ENCODE measurements at places on chromosomes 11 and 22.
A peak's percentile ranks its signal among the peaks of the same experiment; 100 is the strongest.

DNA sequence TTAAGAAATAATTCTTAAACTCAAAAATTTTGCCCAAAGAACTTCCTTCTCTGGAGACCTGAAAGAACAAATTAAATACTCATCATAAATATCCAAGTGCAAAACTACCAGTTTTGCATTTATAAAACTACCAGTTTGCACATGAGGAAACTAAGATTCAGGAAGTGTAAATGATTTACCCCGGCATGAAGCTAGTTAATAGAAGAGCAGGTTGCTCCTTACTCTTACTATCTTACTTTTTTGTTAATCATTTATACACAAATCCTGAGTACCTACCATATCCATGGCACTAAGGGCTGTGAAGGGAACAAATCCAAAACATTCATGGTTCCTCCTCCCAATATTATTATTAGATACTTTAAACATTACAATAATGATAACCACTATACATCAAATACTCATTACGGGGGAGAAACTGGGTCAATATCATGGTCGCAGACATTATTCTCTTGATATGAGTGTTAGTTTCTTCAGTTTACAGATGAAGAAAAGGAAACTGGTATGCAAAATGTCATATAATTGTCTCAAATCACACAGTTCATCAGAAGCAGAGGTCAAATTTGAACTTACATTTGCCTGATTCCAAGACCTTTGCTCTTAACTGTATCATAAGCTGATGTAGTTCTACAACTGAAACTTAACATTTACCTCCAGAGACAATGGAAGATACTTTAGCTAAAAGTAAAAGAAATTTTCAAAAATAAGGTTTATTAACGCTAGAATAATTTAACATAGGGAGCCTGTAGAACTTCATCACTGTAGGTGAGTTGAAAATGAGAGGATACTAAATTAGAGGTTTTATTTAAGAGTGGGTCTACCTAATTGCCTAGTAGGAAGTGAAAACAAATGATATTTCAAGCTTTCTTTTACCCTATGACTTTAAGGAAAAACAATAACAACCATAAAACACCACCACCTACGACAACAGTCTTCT, 74.5 kb downstream of the FAM76B start:
- no peak for DNase-seq

- DNase-seq: no peak
Measured at GRCh38 chr11:74179234-74180052, 8.4 kb downstream of the PPME1 start.

DNA sequence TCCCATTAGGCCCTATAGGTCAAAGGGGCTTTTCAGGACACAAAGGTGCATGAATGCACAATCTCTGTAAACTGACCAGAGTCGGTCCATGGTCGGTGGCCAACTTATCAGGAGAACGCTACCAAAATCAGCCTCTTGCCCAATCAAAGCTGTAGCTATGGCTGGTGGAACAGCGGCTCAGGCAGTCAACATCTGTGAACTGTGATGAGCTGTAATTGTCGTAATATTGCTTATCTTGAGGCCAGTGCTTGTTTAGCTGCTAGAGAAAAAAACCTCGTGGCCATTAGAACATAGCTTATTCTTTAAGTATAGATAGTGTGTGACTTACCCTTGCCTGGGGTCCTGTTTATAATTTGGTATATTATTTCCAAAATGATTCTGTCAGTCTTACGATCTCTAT, 14.4 kb upstream of the CHST1 start:
- no peak for DNase-seq

DNA sequence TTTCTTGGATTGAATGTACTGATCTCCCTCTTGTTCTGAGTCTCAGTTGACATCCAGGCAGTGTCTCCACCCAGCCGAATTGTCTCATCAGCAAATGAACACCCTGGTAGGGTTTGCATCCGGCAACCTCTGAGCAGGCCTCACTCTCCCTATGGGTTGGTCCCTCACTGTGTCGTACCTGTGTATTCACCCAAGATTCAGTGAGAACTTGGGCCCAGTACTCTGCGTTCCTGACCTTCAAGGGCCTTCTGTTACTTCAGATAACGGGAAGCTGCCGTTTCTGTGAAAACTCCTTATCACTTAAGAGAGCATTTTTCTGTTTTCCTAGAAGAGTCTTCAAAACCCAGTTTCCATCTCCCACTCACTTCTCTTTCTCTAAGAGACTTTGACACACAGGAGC, 915.6 kb downstream of the TBC1D22A start:
- DNase-seq: no peak

GRCh38 chr11:19020831-19021230, 39.7 kb downstream of the MRGPRX2 start:
- DNase-seq: no peak

- no peak for DNase-seq
Measured at GRCh38 chr11:109586789-109587188, 164.8 kb downstream of the C11orf87 start.

- DNase-seq: no peak
Measured at GRCh38 chr22:27870234-27871191, 48.5 kb downstream of the PITPNB start.

DNA sequence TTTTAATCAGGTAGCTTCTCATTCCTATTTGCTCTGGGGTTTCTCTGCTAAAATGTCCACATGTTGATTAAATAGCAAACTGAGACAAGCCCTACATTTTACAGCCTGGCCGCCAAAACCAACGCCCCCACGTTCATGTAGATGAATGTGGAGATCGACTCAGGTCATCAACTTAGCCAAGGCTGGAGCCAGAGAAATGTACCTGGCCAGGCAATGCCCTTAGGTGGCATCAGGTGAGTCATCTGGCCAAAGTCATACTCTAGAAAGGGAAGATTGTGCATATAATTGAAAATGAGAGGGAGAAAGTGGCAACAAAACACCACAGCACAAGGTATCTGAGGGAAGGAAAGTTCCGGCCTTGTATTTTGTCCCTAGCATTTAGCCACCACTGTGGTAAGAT, 37.1 kb upstream of the CCDC89 start:
- DNase-seq: no peak

GRCh38 chr11:45321669-45322068, 35.5 kb upstream of the SYT13 start:
- DNase-seq: no peak

DNA sequence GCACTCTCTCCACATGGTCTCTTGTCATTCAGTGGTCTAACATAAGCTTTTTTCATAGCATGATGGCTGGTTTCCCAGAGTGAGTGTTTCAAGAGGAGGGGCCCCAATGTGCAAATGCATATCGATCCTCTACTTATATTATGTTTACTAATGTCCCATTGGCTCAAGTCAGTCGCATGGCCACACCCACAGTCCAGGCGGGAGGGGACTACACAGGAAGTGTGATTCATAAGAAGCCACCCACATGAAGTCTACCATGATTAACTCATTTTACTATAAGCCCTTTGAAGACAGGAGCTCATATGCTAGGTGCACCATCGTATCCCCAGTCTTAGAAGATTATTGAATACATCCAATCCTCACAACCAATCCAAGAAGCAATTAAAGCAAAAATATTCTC, 89.5 kb upstream of the ISX start:
- DNase-seq: no peak

DNA sequence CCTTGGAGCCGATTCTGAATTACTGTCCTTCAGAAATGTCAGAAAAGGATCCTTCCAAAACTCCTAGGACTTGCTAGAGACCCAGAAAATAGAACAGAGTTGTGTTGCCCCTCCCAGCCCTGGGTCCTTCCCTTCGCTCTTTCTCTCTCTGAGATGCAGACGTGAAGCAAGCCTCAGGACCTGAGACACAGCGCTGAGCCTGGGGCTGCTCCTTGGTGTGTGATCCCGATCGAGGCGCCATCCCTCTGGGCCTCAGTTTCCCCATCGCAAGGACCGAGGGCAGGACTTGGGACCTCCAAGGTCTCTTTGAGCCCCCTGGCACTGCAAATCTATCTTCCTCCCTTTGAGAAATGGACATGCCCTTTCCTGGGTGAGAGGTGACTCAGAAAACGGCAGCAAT, 533.5 kb downstream of the TBC1D22A start:
- DNase-seq: no peak

DNA sequence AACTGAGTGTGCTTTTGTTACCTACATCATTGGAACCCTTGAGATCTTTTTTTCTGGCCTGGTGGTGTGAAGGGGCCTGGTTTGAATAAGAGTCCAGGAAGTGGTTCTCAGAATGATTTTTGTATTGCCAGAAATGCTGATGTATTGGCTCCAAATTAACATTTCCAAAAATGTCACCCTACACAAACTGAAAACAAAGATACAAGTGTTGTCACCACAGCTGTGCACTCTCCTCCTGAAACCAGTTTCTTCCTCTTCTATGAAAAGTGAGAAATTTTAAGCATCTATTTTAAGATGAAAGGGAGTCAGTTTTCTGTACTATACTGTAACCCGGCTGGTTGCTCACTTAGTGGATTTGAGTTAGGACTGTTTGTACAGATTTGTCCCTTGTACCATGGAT, 218.8 kb downstream of the PGR start:
- DNase-seq: no peak

DNA sequence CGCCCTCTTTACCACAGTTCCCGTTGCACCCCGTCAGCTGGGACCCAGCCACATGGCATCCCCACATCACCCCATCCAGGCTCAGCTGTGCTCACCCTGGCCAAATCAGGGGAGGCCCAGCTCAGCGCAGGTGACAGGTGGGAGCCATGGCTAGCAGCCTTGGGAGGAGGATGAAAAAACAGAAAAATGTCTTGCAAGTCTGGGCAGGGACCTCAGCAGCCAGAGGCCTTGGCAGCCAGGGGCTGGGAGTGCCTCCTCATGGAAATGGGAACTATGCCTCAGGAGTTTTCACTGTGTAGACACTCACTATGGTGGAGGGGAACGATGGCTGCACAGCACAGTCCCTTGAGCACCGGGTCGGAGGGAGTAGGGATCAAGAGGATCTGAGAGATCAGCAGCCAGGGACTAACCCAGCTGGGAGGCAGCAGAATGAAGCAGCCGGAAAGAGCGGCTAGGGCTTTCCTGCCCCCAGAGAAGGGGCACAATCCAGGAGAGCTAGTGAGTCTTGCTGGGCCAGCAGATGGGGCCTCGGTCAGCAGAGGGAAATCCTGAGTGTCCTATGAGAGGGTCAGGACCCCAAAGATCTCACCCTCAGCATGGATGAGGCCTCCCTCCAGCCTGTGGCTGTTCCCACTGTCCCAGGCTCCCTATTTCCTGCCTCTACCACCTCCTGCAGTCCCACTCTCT, 6.2 kb upstream of the FTH1 start:
- DNase-seq: no peak

GRCh38 chr22:29907753-29908515, 25.0 kb downstream of the MTMR3 start:
- DNase-seq: peak; percentile 87

GRCh38 chr22:44730022-44730393, 22.4 kb upstream of the ARHGAP8 start:
- no peak for DNase-seq

DNA sequence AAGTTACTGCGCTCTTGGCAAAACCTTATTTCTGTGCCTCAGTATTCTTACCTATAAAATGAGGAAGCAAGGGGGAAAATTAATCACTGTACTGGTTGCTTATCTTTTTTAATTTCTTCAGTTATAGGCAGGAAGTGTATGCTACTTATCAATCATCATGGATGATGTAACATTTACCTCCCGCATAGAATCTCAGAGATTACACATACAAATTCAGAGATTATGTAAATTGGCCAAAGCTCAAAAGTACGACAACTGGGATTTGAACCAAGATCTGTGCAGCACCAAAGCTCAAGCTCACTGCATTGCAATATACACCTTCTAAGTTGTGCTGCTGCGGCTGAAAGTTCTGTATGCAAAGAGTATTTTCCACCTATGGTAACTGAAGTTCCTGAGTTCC, 83.0 kb downstream of the PDHX start:
- DNase-seq: no peak

DNA sequence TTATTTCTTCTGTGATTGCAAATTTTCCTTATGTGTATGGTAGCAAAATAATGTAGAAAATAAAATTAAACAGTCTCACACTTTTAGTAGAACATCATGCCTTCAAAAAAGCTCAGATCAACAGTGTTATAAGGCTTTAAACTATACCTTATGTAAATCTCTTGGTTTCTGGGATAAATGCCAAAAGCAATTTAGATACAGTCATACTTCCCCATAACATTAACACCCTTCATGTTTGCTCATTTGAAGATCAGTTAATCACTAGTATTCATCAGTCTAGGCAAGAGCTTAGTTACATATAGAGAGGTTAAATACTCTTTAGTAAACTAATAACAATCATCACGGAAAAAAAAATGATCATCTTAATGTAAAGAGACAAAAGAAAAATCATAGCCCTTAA, 421.8 kb upstream of the ANO3 start:
- no peak for DNase-seq

- DNase-seq: no peak
Measured at GRCh38 chr11:100637706-100638105, 49.4 kb upstream of the ARHGAP42 start.

DNA sequence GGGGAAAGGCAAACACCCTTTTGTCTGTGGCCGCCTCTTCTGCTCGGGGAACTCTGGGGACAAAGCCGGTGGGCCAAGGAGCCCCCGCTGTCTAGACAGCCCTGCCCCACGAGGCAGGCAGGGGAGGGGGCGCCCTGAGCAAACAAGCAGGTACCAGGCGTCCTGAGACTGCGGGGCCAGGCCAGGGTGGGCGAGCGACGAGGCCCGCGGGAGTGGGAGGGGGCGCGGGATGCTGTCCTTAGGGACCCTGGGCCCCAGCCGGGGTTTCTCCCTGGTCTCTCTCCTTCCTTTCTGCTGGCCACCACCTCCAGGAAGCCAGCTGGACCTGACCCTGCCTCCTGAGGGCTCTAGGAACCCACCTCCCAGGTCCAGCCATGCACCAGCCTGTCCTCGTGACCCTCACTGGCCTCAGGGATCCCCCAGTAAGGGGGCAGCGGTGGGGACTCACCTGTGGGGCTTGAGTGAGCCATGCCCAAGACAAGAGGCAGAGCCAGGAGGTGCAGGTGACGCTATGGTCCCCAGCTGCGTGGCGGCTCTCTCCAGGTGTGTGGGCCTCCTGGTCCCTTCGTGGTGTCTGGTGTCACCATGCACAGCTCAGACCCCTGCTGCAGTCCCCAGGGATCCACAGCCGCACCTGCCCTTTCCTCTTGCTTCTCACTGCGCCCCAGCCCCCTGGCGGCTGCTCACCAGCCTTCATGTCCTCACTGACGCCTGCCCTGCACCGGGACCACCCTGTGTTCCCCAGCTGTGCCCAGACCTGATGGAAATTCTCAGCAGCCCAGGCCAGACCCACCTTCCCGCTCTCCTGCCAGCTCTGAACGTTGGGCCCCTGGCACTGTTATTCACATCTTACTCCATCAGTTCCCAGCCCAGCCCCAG, 26.5 kb upstream of the MUC5AC start:
- DNase-seq: no peak

Measured in skeletal muscle cell (primary cell).